ENCODE measurements at places on chromosomes 3 and 15. TPM values are rescaled to one million over a fixed set of nuclear protein-coding genes. Genes with fewer than 3 reads are reported as not detected.

Gene ADGRG7
- total RNA-seq, result not detected

Gene CDHR4
- under 0.01 TPM for total RNA-seq

Gene KLF15
- total RNA-seq, result 3.6 TPM

Gene EXD1
- not detected for total RNA-seq

Gene EOMES
- not detected for total RNA-seq

Gene ZNF80
- not detected for total RNA-seq
